ENCODE measurements at places on chromosomes 1 and 21.

- no peak for DNase-seq
These were observed 136.2 kb upstream of the TIAM1 start for GRCh38 chr21:31480228-31480627.

GRCh38 chr21:44946254-44947041 is 6.6 kb downstream of the SLX9 start:
- no peak for DNase-seq

DNA sequence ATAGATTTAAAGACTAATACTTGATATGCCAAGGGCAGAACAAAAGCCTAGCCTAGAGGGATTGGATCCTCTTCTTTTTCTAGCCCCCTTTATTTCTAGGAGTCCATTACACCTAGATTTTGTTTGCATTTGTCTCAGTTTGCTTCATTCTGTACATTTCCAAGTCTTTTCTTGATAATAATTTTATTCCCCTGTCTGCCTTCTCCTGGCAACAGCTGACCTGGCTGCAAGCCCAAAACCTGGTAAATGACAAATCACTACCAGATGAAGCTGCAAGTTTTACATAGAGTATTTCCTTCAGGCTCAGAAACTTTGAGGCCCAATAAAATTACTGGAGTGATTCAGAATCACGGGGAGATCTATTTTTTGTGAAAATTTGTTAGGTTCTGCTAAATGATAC is 36.5 kb upstream of the LHX8 start:
- no peak for DNase-seq

DNA sequence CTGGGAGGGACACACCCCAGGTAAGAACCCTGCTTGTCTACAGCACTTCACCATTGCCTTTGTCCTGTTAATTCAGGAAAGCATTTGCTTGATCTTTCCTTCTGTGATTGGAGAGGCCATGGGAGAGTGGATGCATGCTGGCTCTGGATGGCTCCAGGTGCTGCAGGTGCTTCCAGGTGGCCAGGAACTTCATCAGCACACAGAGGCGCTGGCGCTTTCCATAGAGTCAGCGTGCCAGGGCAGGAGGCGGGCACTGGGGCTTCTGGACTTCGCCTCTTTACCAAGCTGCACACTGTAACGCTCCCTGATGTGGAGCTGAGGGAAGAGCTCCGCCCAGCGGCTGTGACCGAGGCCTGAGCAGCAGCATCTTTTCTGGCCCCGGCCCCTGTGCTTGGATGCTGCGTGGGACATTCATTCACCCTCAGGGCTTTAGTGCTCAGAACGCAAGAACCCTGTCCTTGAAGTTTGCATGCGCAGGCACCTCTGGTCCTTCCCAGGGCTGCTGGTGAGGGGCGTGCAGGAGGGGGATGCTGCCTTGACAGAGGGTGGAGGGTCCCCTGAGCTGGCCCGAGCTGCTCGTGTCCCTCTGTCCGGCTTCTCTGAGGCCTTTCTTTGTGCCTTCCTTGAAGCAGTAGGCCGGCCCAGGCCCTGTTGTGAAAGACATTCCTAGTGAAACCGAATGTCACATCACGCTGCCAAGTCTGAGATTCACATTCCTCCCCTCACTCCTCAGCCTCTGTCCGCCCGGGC is 1.6 kb upstream of the MX2 start:
- DNase-seq = no peak

GRCh38 chr1:178389441-178389840 is 107.3 kb downstream of the CLEC20A start:
- DNase-seq = no peak

- DNase-seq = no peak
These were observed 92.1 kb upstream of the C1orf174 start for GRCh38 chr1:3992103-3992556.

- no peak for DNase-seq
These were observed 7.9 kb upstream of the SRP9 start for GRCh38 chr1:225769687-225770086.

DNA sequence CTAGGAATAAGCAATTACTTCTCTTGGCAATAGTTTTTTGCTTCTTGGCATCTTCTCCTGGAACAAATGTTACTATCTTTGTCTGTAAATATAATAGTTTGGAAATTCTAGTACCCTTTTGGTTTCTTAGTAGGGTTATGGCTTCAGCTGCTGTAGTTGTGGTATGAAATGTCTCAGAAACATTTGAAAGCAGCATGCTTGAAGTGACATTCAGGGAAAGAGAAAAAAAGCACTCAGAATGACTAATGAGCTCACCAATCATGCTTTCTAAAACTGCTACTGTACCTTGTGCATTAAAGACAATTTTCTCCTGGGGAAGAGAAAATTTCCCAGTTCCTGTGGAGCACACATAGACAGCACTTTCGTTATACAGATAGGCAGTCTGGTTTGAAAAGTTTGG is 21.0 kb downstream of the NUP133 start:
- no peak for DNase-seq
